ENCODE measurements at places on chromosomes 12 and 14.

GRCh38 chr12:91357381-91357780 lies 174.8 kb upstream of the DCN start:
- no peak for DNase-seq

- no peak for DNase-seq
These were observed 96.9 kb downstream of the NTN4 start for GRCh38 chr12:95693689-95694088.

DNA sequence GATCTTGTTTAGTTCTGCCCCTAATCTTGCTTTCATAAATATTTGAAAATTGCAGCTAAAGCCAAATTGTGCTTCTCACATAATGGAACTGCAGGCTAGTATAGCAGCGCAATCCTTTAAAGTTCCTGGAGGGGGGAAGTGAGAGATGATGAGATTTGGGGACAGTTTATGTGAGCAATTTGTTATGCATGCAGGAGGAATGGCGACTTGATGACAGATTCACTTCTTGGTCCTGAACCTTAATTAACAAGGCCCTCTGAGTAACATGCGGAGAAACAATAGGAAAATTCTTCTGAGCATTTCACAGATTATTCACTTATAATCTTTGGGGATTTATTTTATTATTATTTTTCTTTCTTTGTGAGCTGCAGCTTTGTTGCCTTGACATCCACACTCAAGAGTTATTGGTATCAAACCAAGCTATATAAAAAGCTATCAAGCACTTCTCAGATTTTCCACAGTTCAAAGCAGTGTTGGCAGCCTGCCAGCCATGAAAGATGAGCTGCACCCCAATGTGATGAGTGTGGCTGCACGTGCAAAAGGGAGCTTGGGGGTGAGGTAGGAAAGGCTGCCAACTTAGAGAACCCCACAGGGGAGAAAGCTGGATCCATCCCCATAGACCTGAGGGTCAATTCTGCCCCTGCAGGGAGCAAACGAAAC lies 1662.2 kb upstream of the FLRT2 start:
- no peak for DNase-seq

- no peak for DNase-seq
These were observed 60.0 kb upstream of the TRAF3 start for GRCh38 chr14:102717276-102717675.

DNA sequence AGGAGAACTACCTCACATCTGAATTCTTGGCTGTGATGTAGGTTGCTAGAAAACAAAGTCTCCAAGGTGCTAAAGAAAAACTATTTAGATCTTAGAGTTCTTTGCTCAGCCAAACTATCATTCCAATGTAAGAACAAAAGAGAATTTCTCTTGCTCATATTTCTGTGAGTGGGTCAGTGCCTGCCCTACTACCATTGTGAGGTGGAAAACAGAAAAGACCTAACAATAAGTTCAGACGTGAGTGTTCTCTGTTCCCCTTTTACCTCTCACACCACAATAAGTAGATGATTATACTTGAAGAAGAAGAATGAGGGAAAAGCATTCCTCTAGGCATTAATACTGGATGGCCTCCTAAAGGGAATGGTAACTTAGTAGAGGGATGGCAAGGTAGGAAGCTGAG lies 187.4 kb upstream of the KITLG start:
- no peak for DNase-seq

DNA sequence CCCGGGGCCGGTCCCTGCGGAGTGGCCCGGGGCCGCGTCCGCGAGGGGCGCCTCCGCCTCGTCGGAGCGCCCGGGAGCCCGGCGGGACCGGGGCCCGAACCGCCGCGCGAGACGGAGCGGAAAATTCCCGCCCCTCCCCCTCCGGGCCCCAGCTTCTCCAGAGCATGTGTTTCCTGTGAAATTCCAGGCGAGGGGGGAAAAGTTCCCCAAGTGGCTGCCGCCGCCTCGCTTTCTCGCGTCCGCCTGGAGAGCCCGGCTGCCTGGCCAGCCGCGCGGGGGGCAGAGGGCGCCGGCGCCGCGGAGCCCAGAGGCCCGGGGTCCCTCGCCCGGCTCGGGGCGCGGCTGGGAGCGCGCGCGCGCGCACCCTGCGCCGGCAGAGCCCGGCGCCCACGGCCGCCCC lies 904 bp downstream of the CACNA1C start:
- DNase-seq: no peak

- no peak for DNase-seq
These were observed 310.6 kb downstream of the VRK1 start for GRCh38 chr14:97107760-97108159.

- DNase-seq: no peak
These were observed 6.4 kb downstream of the NKX2-1 start for GRCh38 chr14:36513451-36514277.

DNA sequence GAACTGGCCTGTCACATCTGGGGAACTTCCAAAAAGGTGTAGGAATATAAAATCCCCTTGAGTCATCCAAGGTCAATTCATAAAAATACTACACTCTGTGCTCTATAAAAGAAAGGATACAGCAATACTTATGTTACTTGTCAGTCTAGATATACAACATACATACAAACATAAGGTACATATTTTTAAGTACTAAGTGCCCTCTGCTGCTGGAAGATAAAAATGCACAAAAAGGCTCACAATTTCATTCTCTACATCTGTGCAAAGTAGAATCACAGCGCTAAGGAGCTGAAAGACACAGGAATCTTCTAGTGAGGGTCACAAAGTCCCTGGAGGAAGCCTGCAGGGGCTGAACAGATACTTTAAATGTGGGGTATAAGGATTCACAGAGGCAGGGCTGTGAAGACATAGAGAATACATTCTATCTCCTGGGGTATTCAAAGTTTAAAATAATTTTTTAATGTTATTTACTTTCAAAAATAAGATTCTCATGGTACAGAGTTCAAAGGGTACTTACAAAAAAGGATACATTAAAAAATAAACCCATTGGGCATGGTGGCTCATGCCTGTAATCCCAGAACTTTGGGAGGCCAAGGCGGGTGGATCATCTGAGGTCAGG lies 10.2 kb upstream of the GOLGA5 start:
- no peak for DNase-seq

DNA sequence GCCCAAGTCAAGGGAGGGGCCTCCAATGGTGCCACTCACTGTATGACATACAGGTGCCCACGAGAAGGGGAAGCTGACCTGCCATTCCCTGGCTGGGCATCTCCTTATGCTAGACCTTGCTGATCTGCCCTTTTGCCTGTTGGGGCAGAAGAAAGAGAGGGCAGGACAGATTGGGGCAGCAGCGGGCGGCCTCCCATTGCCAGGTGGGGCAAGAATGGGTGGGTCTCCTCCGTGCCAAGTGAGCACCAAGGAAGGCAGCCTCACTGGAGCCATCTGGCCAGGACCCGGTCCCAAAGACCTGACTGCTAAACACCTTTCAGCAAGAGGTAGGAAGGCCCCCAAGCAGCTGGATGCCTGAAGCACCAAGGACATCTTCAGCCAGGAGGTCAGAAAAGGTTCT lies 50.5 kb downstream of the PLEKHG3 start:
- DNase-seq: no peak

DNA sequence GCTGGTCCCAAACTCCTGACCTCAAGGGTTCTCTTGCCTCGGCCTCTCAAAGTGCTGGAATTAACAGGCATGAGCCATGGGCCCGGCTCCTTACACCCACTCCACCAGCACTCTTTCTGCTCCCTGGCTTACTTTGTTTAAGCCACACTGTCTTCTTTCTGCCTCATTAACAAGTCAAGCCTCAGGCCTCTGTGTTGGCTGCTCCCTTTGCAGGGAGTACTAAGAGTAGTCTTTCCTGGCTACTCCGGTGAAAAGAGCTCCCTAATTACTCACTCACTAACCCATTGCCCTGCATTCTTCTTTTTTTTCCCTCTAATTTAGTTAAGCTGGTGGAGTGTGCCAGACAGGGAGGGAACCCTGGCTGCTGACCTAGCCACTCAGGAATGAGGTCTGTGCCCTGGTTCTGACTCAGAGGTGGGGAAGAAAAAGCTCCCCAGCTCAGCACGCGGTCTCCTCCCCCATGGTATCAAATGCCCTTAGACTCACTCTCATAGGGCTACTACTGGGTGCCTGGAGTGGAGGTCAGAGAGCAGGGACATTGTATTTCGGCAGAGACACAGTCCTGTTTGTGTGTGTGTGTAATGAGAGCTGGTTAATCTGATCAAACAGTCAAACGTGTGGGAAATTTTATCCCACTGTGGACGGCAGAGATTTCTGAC lies 19.8 kb downstream of the GALNT6 start:
- DNase-seq: no peak

- DNase-seq: no peak
These were observed 466.1 kb downstream of the FOXG1 start for GRCh38 chr14:29232711-29233110.

GRCh38 chr12:27984275-27984674 lies 11.7 kb upstream of the PTHLH start:
- DNase-seq: no peak

GRCh38 chr12:111239235-111239634 lies 129.7 kb downstream of the PHETA1 start:
- DNase-seq: no peak

DNA sequence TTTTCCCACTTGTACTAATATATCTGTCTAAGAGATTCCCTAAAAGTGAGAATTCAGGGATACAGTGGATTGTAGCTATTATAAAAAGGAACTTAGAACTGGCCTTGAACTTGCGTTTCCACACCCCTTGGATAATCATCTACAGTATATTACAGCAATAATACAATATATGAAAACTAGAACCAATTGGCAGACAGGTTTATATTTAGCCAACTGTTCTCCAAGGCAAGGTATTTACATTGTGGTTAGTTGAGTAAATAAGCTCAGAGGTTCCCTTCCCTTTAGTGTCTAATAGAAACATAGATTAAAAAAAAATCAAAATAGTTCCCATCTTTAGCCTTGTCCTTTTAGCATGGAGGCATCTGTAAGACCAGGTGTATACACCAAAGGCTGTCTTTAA lies 42.1 kb downstream of the LIMA1 start:
- DNase-seq: no peak

DNA sequence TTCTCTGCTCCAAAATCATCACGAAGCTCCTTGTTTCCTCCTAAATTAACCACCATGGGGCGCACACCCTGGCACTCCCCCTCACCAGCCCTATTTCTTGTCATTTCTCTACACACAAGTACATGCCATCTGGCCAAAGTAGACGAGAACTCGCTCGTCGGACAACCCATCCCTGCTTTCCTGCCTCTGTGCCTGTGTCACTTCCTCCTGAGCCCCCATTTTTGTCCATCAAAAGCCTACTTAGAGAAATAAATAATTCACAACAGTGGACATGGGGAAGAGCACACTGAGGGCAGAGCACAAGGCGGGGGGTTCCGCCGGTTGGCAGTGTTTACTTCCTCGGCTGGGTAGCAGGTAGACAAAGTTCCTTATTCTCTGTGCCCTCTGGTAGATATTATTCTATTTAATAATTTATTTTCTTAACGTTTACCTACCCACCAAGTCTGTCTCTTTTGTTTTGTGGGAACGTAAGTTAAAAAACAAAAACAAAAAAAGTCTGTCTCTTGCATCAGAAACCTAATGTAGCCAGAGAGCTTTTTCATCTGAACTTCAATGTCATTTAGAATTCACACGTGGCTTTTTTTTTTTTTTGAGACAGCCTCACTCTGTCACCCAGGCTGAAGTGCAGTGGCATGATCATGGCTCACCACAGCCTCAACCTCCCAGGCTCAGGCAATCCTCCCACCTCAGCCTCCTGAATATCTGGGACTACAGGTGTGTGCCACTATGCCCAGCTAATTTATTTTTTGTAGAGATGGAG lies 6.0 kb downstream of the VPS37B start:
- DNase-seq: no peak

GRCh38 chr14:95531969-95532368 lies 2.9 kb upstream of the GLRX5 start:
- no peak for DNase-seq

DNA sequence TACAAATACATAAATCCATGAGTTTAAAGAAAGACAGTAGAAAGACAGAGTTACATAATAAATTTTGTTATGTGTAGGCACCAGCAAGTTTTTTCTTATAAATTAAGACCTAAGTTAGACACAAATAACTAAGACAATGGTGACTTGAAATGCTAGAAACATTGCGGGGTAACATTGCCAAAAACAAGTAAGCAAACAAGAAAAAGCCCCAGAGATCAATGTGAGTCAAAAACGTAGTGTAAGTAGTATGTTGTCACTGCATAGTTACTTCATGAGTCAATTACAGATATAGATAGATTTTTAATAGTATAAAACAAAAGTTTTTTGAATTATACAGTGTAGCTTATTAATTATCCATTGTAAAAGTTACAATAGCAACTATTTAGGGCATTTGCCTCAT lies 83.4 kb downstream of the CNTN1 start:
- DNase-seq: no peak

GRCh38 chr14:60647081-60647836 lies 2.0 kb downstream of the SIX1 start:
- no peak for DNase-seq

DNA sequence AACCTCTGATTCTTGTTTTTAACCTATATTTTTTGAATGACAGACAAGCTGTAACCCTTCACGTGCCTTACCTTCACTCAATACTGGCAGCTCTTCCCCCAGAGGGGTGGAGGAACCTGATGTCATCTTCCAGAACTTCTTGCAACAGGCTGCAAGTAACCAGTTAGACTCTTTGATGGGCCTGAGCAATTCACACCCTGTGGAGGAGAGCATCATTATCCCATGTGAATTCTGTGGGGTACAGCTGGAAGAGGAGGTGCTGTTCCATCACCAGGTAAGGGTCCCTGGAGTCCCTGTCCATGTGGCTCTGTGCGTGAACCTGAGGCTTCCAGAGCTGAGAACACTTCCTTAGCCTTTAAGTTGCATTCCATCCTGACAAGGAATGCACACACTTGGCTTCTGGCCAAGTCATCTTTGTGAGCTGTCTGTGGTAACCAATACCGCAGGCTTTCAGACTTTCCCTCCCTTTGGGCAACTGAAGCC lies 22.7 kb downstream of the TRAFD1 start:
- no peak for DNase-seq

Data from activated CD8-positive, alpha-beta memory T cell treated with anti-CD3 and anti-CD28 coated beads for 1 hour (primary cell).